ENCODE measurements at places on chromosomes 12 and 14.

- DNase-seq: no peak
These were observed 185.1 kb upstream of the CDKN3 start for GRCh38 chr14:54211551-54212308.

GRCh38 chr14:103445806-103446205, 60.6 kb downstream of the MARK3 start:
- DNase-seq: no peak

DNA sequence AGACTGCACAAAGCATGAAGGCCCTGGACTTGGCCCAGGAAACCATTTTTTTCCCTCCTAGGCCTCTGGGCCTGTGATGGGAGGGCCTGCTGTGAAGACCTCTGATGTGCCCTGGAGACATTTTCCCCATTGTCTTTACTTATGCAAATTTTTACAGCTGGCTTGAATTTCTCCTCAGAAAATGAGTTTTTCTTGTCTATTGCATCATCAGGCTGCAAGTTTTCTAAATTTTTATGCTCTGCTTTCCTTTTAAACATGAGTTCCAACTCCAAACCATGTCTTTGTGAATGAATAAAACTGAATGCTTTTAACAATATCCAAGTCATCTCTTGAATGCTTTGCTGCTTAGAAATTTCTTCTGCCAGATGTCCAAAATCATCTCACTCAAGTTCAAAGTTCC, 43.7 kb upstream of the TRHDE start:
- no peak for DNase-seq

DNA sequence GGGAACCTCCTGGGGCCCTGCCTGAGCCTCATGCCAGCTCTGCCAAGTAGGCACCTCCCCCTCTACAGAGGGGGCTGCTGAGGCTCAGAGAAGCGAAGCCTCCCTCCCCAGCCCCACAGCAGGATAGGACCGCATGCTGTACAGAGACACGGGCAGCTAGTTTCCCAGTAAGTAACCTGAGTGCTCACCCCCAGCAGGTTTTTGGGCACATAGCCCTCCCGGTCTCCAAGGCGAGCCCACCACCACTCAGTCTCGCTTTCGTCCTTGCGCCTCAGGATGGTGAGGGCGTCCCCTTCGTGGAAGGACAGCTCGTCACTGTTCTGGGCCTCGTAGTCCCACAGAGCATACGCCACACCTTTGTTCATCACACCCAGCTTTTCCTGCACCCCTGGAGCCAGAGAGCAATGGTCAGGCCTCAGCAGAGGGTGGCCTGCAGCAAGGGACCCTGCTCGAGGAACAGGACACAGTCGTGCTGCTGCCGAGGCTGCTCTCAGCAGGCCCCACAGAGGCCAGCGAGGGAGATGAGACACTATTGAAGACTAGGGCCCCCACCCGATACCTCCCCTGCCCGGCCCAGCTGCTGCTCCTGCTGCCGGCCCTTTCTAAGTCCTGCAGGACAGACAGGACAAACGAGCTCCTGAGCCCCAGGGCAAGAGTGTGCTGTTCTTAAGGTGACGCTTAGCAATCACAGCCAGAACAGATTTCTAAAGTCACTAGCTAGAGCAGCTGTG, 20.4 kb downstream of the ZFYVE21 start:
- DNase-seq: no peak

DNA sequence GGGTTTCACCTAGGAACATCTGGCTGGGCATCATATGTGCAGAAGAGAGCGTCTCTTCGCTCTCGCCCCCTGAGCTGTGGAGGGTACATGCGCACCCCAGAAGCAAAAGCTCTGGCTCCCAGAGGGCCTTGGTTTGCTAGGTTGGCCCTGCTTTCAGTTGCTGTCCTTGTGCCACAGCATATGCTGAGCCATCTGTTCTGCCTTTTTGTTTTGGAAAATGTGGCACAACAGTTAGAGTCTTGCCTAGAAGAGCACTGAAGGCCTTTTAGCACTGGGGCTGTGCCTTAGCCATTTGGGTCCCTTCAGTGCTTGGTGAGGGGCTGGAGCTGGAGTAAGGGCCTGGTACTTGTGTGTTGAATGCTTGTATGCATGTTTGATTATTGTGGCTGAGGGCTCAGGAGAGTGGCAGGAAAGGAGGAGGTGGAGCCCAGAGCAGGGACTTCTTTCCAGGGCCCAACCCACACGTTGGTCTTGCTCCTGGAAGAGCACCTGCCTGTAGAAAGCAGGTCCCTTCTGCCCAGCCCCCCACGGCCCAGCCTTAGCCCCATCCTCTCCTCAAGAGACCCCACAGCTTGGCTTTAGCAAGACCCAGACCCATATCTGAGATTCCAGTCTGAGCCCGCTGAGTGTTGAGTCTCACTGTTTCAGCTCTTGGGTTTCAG, 113.7 kb downstream of the SLC25A47 start:
- DNase-seq: peak; percentile 99

DNA sequence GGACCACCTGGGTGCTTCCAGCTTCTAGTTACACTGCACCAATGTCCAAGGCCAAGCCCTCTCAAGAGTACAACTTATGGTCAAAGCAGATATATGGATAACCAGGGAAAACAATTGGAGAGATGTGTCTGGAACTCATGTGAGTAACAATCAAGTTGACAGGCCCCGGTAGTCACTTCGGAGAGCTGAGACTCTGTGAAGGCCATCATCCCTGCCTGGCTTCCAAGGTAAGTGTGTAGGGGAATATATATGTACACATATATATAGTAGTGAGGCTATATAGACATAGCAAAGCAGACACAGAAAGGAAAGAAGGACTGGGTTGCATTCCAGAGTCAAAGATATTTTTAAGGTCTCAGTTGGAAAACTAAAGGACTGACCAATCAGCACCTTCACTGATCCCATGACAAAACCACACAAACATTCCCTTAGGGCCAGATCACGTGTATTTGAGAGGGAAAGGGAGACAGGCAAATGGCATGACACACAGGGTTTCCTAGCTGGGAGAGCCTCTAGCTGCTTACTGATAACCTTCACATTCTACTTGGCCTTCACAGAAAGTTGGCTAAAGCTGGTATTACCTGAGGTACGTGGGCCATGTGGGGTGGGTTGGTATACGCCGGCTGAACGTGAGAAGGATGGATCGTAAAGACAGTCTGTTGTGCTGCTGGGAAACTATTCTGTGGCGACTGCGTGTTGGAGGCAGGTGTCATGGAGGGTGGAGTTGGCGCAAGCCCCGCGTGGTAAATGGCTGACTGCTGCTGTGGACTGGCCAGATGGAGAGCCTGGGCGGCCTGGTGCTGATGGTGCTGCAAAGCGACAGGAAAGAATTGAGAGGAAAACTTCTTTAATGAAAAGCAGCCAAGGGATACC, 50.0 kb downstream of the SH2B3 start:
- DNase-seq: no peak

GRCh38 chr12:71626098-71626497, 37.5 kb downstream of the ZFC3H1 start:
- no peak for DNase-seq

GRCh38 chr14:64062381-64063115, 209.7 kb downstream of the SYNE2 start:
- no peak for DNase-seq

DNA sequence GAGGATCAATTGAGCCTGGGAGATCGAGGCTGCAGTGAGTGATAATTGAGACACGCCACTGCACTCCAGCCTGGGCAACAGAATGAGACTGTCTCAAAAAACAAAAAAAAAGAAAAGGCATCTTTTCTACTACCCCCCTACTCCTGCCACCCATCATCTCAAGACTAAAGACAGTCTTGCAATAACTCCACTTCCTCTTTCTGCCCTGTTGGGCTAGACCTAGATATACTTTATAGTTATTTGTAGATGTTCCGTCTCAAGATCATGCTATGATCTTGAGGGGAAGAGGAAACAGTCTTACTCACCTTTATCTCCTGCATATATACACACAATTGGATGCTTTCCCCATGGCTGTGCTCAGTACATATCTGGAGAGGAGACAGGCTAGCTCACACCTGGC, 12.1 kb upstream of the ESPL1 start:
- no peak for DNase-seq

- no peak for DNase-seq
These were observed 186.4 kb downstream of the ANO6 start for GRCh38 chr12:45402288-45402687.

DNA sequence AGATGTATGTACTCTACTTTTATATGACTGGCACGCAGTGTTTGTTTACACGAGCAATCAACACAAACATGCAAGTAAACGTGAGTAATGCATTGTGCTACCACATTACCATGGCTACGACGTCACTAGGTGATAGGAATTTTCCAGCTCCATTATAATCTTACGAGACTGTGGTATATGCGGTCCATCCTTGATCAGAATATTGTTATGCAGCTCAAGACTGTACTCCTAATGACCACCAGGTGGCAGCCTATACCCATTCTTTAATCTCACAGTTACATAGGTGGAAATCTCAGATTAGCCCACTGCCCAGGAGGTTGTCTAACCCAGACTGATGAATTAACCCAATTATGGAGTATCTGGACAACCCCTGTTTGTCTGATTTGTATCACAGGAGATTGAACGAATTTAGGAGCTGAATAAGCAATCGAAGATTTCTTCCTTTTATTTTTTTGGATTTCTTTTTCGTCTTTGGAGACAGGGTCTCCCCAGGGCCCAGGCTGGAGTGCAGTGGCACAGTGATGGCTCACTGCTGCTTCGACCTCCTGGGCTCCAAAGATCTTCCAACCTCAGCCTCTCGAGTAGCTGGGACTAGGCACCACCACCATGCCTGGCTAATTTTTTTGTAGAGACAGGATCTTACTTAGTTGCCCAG, 8.7 kb upstream of the TESPA1 start:
- DNase-seq: peak; percentile 83

- no peak for DNase-seq
These were observed 20.1 kb downstream of the MBIP start for GRCh38 chr14:36300337-36300736.
